ENCODE measurements at places on chromosomes 7 and 10.
A peak's percentile ranks its signal among the peaks of the same experiment; 100 is the strongest.

DNA sequence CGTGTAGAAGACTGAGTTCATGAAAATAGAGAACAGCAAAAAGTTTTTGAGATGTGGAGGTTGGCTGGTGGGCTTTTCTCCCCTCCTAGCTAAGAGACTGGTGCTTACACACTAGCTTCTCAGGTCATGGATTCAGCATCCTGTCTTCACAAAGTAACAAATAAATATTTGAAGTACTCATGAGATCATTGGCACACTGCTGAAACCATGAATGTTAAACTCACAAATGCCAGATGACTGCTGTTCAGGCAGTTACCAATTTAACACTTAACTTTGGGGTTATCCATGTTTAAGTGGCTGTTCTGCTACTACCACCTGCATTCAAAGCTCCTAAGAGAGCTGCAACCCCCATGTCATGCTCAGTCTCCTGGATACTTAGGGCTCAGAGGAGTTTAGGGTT, 119.0 kb upstream of the BET1 start:
- DNase-seq = no peak

- DNase-seq = peak; percentile 26
These were observed 2.2 kb upstream of the NOM1 start for GRCh38 chr7:156947120-156947843.

GRCh38 chr7:97555857-97556421, 175.9 kb upstream of the TAC1 start:
- peak; percentile 89 for DNase-seq

DNA sequence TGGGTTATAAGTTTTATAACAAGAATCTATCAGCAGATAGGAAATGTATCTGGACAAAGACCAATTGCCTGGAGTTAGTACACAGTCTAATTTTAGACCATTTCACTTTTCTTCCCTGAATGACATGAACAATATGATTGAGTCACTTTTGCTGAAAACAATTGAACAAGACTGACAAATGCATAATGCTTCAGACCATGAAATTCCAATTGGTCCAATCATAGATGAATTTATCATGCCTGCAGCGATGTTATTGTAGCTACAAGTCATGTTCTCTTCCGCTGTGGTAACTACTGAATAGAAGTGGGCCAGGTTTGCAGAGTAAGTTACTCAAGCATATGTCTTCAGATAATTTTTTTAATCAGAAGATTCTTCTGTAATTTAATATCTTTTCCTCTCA, 73.4 kb downstream of the VSTM2A start:
- DNase-seq = no peak

DNA sequence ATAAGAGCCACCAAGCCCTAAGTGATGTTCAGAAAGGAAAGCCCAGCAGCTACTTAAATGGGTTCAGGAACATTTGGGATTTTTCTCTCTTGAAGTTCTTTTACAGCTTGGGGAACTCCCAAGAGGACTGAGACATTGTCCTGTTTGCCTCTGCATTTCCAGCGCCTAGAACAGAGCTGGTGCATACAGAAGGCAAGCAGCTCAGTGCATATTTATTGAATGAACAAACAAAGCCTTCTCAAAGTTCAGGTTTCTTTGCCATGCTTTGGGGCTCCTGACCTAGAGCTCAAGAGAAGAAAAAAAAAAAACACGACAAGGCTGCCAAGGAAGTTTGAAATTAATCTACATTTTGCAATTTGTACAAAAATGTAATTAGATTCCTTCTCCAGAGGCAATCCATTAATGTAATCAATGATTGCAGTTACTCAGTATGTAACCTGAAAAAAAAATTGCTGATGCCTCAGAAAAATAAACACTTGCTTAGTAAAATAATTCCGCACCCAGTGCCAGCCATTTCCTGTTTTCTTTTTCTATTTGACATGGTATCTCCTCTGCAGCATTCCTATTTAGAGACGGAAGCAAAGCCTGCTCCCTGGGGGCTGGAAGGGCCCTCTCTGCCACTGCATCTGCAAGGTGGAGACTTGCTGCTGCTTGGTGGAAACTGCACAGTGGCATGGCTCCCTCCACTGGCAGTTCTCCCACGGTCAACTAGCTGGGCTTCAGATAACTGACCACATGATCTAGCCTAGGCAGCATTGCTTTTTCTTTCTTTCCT, 157.3 kb downstream of the TMEM178B start:
- DNase-seq = peak; percentile 12

DNA sequence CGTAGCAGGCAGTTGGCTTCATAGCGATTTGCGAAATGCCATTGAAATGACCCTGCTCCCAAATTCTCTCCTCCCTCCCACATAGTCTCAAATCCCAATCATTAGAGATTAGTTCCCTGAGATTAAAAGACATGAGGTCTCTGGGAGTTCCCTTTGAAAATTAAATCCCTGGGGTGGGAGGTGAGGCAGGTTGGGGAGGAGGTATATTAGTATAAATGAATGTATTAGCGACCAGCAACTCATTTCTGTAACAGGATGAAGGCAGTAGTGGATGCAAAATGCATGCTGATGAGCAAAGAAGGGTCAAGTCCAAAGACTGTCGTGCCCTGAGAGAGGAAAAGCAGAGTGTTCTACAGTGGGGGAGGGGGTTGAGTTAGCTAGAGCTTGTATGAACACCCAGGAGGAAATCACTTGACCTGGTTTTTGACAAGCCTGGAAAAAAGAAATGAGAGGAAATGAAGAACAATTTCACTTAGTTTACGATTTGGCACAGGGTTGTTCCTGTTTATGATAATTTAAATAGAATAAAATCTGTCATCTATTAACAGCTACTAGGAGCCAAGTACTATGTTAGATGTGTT, 79.6 kb upstream of the MTPN start:
- DNase-seq = no peak

DNA sequence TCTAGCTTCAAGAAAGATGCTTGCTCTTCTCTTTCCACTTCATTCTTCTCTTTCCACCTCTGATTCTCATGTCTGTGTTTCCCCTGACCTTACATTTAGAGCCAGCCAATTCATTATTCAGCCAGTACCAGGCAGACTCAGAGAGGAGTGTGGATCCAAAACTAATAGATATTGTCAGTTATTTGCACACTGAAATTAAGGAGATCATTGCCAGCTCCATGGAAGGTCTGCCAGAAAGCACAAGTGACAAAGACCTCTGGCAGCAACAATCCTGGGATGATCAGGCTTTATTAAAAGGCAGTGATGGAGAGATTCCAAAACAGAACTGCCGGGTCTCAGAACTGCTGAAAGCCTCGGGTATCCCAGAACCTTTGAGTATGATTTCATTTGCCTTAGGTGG, 749.4 kb downstream of the XPNPEP1 start:
- DNase-seq = no peak

DNA sequence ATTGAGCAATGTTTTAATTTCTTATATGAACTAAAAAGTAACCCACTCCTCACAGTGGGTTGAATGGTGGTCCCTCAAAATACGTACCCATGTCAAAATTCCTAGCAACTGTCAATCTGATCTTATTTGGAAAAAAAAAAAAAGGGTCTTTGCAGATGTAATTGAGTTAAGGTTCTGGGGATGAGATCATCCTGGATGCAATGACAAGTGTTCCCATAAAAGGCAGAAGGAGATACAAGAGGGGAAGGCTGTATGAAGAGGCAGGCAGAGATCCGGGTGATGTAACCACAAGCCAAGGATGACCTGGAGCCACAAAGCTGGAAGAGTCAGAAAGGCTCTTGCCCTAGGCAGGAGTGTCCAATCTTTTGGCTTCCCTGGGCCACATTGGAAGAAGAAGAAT, 516.3 kb upstream of the MKI67 start:
- DNase-seq = no peak

DNA sequence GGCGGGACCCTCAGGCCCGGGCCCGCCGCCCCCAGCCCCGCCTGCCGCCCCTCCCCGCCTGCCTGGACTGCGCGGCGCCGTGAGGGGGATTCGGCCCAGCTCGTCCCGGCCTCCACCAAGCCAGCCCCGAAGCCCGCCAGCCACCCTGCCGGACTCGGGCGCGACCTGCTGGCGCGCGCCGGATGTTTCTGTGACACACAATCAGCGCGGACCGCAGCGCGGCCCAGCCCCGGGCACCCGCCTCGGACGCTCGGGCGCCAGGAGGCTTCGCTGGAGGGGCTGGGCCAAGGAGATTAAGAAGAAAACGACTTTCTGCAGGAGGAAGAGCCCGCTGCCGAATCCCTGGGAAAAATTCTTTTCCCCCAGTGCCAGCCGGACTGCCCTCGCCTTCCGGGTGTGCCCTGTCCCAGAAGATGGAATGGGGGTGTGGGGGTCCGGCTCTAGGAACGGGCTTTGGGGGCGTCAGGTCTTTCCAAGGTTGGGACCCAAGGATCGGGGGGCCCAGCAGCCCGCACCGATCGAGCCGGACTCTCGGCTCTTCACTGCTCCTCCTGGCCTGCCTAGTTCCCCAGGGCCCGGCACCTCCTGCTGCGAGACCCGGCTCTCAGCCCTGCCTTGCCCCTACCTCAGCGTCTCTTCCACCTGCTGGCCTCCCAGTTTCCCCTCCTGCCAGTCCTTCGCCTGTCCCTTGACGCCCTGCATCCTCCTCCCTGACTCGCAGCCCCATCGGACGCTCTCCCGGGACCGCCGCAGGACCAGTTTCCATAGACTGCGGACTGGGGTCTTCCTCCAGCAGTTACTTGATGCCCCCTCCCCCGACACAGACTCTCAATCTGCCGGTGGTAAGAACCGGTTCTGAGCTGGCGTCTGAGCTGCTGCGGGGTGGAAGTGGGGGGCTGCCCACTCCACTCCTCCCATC, 82.7 kb downstream of the PAX2 start:
- DNase-seq = no peak

DNA sequence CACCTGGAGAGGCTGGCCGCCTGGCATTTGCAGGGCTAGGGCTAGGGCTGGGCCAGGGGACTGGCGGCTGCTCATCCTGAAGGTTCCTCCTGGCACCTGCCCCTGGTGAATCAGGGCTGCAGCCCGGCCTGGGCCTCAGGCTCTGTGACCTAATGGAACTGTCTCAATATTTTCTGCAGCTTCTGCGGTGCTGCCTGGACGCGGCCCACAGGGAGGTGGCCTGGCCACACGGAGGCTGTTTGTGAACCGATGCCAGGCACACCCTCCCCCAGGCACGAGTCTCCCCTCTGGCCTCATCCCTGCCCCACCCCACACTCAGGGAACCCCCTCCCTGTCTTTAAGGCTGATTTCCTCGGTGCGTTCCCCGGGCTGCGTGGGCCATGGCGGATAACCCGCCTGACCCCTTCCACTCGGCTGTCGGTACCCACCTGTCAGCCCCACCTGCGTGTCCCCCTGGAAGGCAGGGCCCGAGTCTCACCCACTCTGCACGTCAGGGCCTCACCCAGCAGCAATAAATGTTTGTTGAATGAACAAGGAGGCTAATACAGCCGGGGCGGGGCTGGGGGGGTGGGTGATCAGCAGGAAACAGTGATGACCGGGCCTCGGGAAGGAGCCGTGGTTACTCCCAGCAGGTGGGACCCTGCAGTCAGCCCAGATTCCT, 54.5 kb upstream of the DNAJB6 start:
- DNase-seq = no peak

- DNase-seq = no peak
These were observed 42.8 kb downstream of the PITRM1 start for GRCh38 chr10:3129581-3130340.

- DNase-seq = no peak
These were observed 91.5 kb downstream of the KMT2C start for GRCh38 chr7:152344253-152344652.

- DNase-seq = peak; percentile 64
These were observed 5.7 kb downstream of the ATG9B start for GRCh38 chr7:151018421-151019129.

GRCh38 chr10:125300937-125301336, 140.6 kb upstream of the CTBP2 start:
- DNase-seq = no peak

DNA sequence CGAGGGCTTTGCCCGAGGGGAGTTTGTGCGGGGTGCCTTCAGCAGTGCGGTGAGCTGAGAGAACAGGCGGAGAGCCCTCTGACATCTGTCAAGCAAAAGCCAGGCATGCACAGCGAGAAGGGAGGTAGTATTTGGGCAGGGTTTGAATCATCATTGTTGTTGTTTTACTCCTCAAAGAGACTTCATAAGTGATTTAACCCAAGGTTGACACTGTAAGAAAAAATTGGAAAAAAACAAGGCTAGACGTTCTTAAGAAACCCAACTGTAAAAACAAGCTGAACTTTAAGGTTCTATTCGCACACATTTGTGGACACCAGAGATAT, 1.3 kb downstream of the ADAM22 start:
- no peak for DNase-seq

Measured in NCI-H1092 (cell line).